Activated naive CD4-positive, alpha-beta T cell treated with anti-CD3 and anti-CD28 coated beads, Interleukin-2, amount 10 ng/mL, durations not matched to agents 5 hours and 36 hours (primary cell): ENCODE measurements at places on chromosomes 6 and 20. TPM values are rescaled to one million over a fixed set of nuclear protein-coding genes. Genes with fewer than 3 reads are reported as not detected.

Gene USP49
- total RNA-seq: 6.7 TPM

Gene ABHD16B
- 0.13 TPM for total RNA-seq

Gene RSPH9
- total RNA-seq: not detected

Gene C20orf144
- 0.18 TPM for total RNA-seq

Gene VGLL2
- total RNA-seq: not detected

Gene TMEM244
- total RNA-seq: not detected

Gene TNXB
- 4.8 TPM for total RNA-seq

Gene SLC22A16
- not detected for total RNA-seq

Gene PHACTR1
- 0.03 TPM for total RNA-seq

Gene C6orf52
- 0.94 TPM for total RNA-seq

Gene SMPD2
- total RNA-seq: 17.6 TPM

Gene RAB44
- 0.07 TPM for total RNA-seq

Gene OR2J3
- total RNA-seq: not detected

Gene CTCFL
- total RNA-seq: not detected

Gene SNAP25
- total RNA-seq: not detected
